Dorsolateral prefrontal cortex (tissue), 122 donors: ENCODE measurements at places on chromosomes 16 and 17. TPM values are rescaled to one million over a fixed set of nuclear protein-coding genes. Genes with fewer than 3 reads are reported as not detected.

- DNase-seq, result no peak
Measured at GRCh38 chr16:3144321-3144983, 9.6 kb downstream of the ZNF213 start.

DNA sequence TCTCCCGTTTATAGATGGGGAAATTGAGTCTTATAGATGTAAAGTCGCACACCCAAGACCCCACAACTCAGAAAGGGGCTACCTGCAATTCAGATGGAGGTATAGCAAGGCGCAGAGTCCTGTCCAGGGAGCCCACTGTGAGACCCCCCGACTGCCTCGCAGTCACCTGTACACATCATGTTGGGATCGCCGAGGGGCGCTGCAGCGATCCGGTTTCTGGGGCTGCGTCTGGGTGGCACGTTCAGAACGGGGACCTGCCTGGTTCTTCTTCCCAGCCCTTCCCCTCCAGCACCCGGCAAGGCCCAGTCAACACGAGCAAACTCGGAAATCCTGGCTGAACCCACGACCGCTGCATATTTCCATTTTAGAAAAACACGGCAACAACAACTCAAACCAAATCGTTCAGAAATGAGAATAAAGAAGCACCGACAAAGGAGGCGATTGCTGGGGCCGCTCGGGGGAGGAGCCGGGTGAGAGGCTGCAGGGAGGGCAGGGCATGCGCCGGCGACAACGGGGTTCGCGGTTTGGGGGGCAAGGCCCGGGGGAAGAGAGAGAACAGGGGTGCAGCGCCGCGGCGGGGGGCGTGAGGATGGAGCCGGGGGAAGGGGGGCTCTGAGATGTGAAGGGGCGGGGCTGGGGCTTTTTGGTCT is 643 bp downstream of the HSDL1 start:
- no peak for DNase-seq

Gene MYH10
- total RNA-seq, result 116 TPM

DNA sequence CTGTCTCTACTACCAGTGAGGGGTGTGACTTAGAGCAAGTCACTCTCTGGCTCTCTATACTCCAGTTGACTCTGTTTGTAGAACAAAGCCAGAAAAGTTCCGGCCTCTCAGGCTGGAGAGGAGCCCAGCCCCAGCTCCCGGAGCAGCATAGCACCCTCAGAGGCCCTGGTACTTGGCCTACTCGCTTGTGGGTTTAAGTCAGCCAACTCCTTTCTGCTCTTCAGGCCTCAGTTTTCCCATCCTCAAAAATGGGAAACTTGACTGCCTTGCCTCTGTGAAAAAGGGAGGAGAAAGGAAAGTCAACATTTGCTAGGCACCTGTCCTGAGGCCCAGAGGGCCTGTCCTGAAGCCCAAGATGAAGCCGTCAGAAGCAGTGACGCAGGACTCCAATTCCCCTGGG is 1.1 kb downstream of the CHST6 start:
- no peak for DNase-seq

Gene POLG2
- 15.6 TPM for total RNA-seq

Gene G6PC1
- not detected for total RNA-seq

DNA sequence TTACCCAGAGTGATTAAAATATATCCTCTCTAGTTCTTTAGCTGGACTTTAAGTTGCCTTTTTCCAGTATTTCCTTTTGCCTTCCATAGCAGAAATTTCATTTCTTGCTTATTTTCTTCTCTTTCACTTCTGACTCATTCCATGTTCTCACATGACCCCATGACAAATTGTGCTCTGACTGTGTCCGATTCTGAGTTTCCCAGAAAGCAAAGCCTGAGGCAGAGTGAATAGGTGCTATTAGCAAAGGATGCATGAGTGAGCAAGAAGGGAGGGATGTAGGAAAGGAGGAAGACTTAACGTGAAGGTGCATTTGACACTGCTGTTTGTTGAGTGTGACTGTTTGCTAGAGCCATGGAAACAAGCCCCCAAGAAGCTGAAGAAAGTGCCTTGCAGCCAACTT is 82.6 kb upstream of the CNTNAP4 start:
- no peak for DNase-seq

DNA sequence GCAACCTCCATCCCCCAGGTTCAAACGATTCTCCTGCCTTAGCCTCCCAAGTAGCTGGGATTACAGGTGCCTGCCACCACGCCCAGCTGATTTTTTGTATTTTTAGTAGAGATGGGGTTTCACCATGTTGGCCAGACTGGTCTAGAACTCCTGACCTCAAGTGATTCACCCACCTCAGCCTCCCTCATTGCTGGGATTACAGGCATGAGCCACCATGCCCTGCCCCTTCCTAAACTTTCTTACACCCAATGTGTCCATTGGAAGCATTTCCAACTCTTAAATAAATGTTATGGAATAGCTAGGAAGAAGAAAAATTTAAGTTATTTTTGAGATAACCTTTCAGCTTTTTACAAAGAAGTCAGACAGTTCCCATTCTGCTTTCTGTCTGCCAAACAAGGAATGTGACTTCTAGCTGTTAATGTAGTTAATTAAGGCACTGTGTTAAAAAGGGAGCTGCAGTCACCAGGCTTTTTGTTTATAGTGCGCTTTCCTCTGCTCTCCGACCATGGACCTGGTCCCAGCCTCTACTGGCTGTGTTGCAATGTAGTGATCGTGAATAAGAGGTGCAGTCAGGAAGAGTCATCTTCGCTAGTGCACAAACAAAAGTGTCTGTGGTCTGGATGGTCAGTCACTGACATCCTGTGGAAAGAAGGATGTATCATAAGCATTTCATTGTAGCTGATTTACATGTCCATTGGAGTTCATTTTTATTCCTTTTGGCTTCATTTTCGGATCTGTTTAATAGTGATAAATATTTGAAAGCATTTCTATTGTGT is 39.7 kb downstream of the USP10 start:
- no peak for DNase-seq

DNA sequence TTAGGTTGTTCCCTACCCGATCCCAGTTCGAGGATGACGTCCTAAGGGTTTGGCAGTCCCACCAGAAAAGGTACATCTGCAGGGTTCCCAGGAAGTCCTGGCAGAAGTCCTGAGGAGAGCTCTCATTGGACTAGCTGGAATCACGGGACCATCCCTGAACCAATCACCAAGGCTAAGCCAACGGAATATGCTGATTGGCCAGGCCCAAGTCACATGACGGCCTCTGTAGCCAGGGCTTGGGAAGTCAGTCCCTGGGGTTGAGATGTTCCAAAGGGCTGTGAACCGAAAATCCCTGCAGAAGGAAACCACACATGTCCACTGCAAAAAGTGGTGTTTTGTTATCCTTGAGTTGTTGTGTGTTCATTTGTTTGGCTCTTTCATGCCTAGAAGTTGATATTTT is 68.2 kb upstream of the ZNF423 start:
- no peak for DNase-seq

DNA sequence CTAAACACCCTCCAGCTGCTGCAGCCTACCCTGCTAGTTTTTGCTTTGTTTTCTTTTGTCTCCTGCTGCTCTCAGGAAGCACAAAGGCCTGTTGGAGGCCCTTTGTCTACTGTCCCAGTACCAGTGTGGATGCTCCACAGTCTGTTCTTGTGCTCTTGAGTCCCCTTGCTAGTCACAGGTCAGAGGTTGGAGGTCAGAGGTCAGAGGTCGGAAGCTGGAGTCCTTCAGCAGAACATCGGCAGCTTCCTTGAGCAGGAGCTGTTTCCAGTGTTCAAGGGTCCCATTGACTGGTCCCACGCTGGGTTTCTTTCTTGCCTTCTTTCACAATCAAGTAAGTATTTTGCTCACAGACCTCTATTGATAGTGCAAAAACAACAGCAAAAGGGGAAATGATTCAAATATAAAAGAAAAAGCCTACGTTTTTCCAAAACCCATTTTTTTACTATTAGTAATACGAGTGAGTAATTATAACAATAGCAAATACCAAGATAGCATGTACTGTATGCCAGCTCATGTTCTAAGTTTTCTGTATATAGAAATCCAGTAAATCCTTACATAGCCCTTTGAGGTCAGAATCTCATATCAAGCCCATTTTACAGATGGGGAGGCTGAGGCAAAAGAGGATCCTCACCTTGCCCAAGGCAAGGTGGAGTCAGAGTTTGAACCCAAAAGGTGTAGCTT is 10.9 kb upstream of the IL34 start:
- no peak for DNase-seq

Gene CCL16
- total RNA-seq, result not detected

Gene SBK1
- total RNA-seq, result 13.8 TPM

- no peak for DNase-seq
Measured at GRCh38 chr16:53433509-53433908, 762 bp upstream of the RBL2 start.

Gene SLFN14
- not detected for total RNA-seq

DNA sequence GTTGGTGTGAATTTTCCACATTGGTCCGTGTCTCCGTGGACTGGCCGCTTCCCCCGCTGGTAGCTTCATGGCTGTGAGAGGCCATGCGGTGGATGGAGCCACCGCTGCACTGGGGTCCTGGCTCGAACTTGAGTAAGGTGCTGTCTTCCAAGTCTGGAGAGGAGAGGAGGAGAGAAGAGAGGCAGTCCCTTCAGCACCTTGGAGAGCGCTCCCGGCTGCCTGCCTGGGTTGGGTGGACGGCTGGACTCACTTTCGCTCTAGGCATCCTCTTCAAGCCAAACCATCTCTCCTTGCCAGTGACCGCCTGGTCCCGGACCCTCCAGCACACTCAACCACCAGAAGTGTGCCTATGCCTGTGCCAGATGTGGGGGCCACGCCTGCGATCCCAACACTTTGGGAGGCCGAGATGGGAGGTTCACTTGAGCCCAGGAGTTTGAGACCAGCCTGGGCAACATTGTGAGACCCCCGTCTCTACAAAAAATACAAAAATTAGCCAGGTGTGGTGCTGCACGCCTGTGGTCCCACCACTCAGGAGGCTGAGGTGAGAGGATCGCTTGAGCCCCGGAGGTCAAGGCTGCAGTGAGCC is 6.2 kb downstream of the JPH3 start:
- DNase-seq, result no peak

Gene MARVELD3
- total RNA-seq, result not detected

DNA sequence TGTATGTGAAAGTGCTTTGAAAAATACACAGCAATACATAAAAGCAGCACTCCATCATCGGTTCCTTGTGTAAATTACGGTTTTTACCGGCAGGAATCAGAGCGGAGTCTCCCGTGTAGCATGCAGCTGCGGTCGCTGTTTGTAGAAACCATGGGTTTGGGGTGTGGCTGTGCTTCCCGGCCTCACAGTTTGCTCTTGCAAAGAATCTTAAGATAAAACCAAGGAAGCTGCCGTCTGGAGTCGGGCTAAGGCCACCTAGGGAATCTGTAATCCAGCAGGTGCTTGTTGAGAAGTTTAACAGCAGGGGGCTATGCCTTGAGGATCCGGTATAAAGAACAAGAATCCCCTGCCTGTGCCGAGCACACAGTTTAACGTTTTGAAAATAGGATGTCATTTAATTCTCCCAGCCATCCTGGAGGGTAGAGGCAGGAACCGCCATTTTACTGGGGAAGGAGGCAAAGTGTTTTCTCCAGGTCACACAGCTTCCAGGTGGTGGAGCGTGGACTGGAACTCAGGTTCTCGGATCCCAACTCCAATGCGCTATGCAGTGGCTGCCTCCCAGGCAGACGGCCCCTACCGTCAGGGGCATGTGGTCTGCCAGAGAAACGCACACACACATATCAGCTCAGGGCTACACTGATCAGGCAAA is 6.0 kb upstream of the TLCD3A start:
- no peak for DNase-seq

Gene KRT16
- total RNA-seq, result not detected

Gene CCL5
- 0.54 TPM for total RNA-seq

GRCh38 chr17:4163951-4164350 is 21.0 kb downstream of the CYB5D2 start:
- DNase-seq, result no peak

DNA sequence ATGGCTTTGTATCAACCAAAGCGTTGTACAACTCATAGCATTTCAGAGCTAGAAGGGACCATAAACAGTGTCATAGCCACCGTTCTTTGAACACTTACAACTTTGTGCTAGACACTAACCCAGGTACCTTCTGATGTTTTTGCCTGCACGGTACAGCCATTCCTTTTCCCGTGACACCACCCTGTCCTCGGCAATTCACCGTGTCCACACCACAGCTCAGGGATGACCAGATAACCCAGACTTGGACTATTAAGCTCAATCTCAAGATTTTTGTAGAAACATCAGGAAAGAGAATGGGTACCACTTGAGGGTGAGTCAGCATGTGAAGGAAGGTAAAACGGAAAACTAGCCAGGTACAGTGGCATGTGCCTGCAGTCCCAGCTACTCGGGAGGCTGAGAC is 9.8 kb upstream of the CBFB start:
- no peak for DNase-seq

DNA sequence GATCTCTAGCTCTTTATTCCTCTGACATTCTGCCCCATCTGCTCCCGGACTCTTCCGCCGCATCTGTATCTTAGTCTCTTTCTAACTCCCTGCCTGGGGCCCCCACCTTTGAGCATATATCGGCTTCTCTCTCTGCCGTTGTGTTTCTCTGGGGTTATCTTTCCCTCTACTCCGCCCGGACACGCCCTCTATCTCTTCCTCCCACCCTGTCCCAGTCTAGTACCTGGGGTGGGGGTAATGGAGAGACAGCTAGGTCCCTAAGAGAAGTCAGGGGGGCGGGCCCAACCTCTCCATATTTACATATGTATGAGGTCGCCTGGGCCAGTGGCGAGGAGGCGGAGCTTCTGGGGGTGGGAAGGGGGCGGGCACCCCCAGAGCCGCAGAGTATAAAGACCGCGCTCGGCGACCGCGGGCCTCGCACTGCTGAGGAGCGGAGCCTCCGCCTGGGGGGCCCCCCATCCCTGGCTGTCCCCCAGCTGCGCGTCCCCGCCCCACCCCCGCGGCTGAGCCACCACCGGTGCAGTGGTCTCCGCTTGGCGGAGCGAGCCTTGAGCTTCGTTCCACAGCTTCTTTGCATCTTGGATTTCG is at the start of gene ATP1B2:
ATP1B2 (plus strand) TSS at position 418 of the 588 bp plus-strand sequence. CDS start 593 bp downstream, outside the sequence.
- DNase-seq, result peak; percentile 47

DNA sequence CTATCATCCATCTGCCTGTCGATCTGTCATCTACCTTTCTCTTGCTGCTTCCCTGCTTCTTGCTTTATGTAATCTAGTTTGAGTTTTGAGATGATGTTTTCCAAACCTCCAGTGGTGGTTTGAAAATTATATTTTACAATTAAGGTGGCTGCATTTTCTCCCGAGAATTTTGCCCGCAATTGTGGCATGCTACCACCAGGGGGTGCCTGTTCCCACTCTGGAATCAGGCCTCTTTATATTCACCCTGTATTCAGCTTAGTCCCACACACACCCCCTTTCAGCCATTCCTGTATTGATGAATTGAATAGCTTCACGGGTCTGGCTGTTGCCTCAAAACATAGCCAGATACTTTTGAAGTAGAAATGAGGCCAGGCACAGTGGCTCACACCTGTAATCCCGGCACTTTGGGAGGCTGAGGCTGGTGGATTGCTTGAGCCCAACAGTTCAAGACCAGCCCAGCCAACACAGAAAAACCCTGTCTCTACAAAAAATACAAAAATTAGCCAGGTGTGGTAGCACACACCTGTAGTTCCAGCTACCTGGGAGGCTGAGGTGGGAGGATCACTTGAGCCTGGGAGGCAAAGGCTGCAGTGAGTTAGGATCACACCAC is 3.2 kb downstream of the PRSS22 start:
- no peak for DNase-seq

Gene SPNS2
- total RNA-seq, result 41.1 TPM

Gene MLYCD
- 9.9 TPM for total RNA-seq

Gene CDH5
- 16.5 TPM for total RNA-seq

Gene GCGR
- not detected for total RNA-seq

Gene TMEM235
- 41.8 TPM for total RNA-seq
